ENCODE measurements at places on chromosomes 7 and 10. TPM values are rescaled to one million over a fixed set of nuclear protein-coding genes. Genes with fewer than 3 reads are reported as not detected.

DNA sequence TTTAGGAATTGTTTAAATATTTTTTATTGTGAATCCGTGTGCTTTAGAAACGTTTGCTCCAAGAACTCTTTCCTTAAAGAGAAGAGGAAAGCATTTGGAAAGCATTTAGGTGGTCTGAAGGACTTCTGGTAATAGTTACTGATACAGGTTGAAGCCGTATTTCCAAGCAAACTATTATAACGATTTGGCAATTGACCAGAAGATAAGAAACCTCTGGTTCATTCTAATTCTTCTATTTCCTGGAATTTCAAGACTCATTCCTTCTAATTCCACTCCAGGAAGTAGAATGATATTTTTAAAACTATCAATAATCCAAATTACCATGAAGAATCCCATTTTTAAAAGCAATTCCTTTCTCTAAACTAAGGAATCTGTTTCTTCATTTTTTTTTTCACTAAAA, 158.9 kb upstream of the AGR3 start:
- no peak for DNase-seq

DNA sequence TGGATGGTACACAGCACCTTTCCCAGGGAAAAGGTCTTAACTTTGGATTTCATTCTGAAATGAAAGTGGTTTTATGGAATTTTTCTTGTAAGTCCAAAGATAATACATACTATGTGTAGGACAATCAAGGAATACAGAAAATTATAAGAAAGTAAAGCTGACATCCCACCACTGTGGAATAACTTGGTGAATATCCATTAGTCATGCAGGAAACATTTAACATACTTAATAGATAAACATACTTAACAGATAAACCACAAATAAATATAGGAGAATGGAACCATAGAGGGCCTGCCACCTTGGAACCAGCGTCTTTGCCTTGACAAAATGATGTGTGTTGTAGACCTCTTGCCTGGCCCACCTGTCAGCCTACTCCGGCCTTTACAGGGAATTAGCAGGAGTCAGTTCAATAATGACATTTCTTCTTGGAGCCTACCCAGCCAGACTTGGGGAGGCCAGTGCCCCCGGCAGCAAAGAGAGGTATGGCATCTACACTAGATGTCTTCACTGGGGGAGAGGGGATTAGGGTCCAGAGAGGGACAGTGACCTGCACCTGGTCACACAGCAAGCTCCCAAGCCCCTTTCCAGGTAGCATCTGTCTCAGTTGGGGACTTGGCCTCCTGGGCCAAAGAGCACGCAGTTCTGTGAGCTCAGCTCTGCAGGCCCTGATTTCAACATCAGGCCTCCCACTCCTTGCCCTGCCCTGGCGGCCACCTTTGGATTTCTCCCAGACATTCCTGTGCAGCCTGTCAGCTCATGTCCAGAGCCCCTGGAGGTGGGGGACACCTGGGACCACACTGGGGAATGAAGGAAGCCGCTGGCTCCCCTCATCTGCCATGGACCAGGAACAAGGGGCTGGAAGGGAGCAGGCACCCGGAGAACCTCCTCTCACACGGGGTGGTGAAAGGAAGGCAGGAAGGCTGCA, 112.6 kb upstream of the PPIF start:
- DNase-seq = no peak

DNA sequence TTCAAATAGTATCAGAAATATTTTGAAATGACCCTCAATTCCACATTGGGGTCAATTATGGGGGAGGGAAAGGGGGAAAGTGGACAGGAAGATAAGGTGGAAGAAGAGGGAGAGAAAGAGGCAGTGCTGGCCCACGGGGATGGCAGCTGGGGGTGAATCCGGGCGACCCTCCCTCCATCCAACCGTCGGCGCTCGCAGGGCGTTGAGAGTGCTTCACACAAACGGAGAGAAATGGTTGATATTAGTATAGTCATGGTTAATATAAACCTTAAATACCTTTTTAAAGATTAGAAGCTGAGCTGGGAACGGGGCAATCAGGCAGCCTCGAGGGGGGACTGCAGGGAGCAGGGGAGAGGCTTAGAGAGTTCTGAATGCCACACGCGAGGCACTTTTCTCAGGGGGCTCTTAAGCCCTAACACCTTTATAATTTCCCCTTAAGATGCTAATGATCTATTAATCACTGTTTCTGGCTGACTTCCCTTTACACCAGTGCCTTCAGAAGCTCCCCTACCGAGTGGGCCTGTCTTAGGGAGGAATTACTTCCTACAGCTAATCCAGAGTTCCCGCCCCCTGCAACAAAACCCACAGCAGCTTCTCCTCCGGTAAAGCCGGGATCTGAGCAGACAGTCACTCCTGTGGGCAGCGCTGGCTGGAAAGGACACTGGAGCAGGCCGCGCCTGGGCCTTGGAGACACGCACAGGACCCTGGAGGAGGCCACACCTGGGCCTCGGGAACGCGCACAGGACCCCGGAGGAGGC, 39.5 kb downstream of the PRKAG2 start:
- DNase-seq = no peak

Gene ZWINT
- total RNA-seq = 80.8 TPM

Gene TAS2R41
- not detected for total RNA-seq

Gene OPN1SW
- not detected for total RNA-seq
